Activated T-cell treated with anti-CD3 and anti-CD28 coated beads, Interleukin-2, amount 50 U/mL, for 48 hours (primary cell): ENCODE measurements at places on chromosomes 5 and 9.

- no peak for DNase-seq
Measured at GRCh38 chr5:103428923-103429322, 133.7 kb downstream of the NUDT12 start.

DNA sequence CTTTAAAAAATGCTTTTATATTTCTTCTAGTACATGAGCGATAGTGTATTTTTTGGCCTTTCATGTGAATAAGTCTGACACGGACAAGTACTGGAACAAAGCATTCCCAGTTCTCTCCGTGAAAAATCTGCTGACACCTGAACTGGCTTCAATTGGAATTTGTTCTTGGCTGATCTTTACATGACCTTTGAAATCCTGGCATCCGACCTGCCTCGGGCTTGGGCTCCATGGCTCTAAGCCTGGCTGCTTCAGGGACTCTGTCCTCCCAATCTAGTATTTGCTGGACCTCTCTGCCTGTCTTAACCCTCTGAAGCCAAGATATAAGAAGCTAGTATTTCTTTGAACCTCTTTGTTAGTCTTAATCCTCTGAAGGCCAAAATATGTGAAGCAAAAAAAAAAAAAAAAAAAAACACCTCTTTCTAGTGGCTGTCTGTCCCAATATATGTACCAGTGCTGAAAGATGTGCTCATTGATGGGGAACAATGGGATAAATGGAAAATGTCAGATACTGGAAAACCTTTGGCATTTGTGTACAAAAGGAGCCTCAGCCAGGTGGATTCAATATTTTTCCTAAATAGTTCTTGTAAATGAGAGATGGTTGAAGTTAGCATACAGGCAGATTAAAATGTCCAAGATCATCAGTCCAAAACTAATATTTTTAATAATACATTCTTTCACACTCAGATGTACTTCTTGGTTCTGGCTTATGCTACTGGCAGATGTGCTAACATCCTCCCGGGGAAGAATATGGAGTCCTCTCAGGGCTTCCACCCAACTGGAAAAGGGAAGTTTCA is 470.6 kb downstream of the TUSC1 start:
- no peak for DNase-seq

GRCh38 chr5:43376496-43377140 is 35.6 kb downstream of the CCL28 start:
- no peak for DNase-seq

DNA sequence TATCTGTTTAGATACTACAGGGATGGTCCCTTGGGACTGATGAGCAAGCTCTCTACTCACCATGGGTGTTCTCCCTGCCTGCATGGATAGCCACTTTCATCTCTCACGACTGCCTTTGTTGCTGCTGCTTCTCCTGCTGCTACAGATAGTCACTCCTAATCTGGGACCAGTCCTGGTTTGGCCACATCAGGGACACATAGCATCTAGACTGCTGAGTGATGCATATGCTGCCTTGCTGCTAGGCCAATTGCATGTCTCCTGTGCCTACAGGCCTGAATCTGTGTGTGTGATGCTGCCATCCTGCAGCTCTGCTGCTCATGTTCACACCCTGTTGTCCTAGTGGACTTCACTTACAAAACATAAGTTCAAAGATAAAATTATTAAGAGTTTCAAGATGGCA is 297.1 kb downstream of the HCN1 start:
- no peak for DNase-seq

DNA sequence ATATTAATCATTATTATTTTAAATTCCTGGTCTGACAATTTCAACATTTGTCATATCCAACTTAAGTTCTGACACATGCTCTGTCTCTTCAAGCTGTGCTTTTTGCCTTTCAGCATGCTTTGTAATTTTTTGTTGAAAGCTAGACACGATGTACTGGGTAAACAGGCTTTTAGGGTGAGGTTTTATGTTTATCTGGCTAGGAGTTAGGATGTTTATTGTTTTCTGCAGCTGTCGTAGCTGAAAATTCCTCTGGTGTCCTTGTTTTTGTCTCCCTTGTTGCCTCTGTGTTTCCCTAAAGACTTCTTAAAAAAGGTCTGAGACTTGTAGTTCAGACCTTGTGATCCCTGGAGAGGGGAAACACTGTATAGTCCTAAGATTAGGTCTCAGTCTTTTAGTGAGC is 20.6 kb downstream of the TUT7 start:
- no peak for DNase-seq

GRCh38 chr5:133336121-133336968 is 276.0 kb downstream of the FSTL4 start:
- DNase-seq, result no peak

- DNase-seq, result no peak
Measured at GRCh38 chr5:95105638-95106037, 179.3 kb downstream of the MCTP1 start.

- DNase-seq, result no peak
Measured at GRCh38 chr5:137896560-137896959, 7.3 kb downstream of the PKD2L2 start.

DNA sequence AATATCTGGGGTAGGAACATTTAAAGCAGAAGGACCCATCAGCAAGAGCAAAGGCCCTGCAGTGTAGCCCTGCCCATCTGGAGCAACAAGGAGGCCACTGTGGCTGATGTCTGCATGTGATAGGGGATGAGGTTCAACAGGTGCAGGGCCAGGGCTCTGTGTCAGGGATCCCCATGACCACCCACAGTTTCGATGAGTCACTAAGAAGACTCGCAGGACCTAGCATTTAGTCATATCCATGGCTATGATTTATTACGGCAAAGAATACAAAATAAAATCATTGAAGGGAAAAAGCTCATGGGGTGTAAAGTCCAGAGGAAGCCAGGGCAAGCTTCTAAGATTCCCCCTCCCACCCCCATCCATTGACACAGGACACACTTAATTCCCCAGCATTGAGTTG is 188.6 kb downstream of the ADGRV1 start:
- no peak for DNase-seq

DNA sequence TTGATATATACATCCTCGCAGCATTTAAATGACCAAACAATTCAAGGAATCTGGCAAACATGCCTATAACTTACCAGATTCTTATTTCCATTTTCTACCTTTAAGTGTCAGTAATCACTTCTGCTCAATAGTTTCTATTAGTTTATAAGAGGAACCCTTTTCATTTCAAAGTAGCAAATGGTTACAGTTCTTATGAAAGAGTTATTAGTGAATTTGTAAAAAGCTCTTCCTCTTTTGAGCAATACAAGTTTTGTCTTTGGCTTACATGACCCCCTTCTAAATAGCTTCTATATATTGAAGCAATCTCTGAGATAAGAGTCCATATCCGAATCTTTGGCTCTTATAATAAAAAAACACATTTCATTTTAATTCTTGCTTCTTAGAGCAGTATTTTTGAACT is 42.0 kb downstream of the ELL2 start:
- no peak for DNase-seq

DNA sequence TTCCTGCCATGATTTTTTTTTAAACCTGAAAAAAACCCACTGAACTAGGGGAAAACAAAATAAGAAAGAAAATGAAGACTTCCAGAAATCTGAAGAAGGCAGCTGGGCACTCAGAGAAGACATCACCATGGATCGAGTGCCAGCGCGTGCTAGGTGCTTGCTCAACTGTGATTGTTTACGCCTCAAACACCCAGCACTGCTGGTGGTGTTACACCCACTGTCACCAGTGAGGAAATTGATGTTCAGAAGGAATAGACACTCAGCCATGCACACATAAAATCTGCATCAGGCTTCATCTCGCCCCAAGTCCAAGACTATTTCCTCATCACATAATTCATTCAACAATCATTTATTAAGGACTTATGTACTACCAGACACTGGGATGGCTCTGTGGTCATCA is 82.1 kb downstream of the HRH2 start:
- DNase-seq, result no peak
